ENCODE measurements at places on chromosomes 5 and 9.

DNA sequence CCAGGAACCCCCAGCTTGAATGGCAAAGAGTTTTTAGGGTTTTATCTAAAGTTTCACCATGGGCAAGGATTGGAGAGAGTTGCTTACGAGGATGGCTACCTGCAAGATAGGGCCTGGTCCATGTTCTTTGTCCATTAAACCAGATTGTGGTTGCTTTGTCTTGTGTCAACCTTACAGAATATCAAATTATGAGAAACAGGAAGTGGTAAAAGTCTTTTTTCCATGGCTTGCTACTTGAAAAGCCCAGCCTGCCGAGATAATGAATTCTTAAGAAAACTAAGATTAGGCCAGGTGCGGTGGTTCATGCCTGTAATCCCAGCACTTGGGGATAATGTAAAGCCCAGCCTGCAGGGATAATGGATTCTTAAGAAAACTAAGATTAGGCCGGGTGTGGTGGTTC lies 24.4 kb downstream of the ZNF474 start:
- no peak for DNase-seq

DNA sequence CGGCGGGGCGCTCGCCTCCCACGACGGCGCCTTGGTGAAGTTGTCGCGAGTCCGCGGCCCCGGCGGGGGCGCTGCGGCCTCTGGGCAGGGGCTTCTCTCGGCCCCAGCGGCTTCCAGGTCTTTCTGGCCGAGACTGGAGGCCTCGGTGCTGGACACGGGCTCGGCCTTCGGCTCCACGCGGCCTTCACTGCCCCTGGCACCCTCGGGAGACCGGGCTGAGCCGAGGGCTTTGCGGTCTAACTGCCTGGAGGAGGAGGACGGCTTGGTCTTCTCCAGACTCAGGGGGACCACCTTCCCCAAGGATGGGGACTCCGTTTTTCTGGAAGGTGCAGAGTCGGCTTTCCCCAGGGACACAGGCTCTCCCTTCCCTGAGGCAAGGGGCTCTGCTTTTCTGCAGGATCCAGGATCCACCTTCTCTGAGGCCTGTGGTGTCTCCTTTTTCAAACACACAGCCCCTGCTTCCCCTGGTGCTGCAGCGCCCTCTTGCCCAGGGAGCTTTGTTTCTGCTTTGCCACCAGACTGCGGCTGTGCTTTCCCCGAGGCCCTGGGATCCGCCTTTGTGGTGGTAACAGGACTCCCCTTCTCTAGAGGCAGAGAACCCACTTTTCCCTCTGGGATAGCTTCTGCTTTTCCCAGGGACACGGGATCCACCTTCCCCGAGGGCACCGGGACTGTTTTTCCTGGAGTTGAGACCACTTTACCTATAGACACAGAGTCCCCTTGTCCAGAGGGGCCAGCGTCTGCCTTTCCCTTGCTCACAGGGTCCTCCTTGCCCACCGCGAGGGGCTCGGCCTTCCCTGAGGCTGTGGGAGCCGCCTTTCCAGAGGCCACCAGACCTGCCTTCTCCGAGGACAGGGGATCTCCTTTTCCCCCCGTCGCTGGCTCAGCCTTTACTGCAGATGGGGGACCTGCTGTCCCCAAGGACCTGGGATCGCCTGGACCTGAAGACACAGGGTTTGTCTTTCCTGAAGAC lies 12.3 kb downstream of the GPRIN1 start:
- DNase-seq: no peak

DNA sequence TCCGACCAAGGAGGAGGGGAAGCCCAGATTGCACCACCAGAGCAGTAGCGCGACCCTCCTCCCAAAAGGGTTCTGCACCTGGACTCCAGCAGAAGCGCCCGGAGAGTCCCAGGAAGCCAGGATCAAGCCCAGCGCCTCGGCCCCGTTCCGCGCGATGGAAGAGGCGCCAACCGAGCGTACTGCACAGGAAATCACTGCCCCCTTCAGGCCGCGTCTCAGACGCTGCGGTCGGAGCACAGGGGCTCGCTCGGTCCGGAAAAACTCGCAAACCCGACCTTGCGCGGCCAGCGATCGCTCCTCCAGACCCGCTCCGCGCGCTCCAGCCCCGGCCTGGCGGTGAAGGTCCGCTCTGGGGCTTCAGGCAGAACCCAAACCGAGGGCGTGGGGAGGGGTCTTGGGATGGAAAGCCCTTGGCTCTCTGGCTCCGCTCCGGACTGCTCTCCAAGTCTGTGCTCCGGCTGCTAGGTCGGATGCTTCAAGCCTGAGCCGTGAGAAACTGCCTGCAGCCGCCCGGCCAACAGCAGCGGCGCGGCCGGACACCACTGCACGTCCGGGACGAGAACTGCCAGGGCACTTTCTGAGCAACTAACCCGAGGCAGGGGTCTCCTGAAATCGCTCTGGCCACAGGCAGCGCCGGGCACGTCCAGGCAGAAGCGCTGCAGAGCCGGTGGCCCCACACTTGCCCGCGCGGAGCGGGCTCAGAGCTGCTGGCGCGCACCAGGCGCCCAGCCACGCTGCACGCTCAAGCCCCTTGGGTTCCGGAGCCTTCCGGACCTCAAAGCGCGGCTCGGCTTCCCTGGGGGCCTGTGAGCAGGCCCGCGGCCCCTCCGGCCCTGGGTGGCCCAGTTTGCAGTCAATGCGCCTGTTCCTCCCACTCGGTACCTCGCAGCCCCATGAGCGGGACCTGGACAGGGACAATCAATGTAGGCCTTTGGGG lies 1.3 kb downstream of the GABBR2 start:
- peak; percentile 65 for DNase-seq

DNA sequence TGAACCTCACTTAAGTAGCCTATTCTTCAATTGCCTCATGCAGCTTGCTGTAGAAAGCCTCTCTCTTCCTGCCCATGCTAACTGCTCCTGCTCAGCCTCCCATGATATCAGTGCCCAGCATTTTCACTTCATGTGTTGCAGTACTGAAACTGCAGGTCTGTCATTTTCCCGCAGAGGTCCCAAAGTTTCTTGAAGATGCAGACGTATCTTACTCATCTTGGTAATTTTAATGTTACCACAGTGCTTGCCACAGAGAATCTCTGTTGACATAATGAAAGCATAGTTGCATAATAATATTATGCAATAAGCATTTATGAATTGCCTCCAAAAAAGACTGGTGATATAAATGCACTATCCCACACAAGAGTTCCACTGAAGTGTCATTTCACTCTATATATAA lies 561.1 kb upstream of the DAP start:
- DNase-seq: no peak

DNA sequence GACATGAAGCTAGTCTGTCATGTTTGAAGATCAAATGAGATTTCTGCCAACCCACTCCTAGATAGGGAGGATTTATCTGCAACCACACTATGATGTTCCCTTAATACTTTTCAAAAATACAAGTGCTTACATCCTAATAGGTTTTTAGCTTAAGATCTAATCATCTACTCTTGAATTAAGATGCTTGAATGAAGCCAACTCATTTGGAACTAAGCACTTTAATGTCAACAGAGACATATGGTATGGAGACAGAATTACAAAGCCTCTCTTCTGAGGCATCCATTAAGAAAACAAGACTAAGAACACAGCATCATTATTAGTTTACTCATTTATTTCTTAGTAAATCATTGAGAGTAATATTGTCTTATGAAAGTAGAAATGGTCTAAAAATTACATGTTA lies 139.3 kb upstream of the NFIB start:
- no peak for DNase-seq

- DNase-seq: no peak
Measured at GRCh38 chr9:107137495-107138202, 145.4 kb upstream of the RAD23B start.

DNA sequence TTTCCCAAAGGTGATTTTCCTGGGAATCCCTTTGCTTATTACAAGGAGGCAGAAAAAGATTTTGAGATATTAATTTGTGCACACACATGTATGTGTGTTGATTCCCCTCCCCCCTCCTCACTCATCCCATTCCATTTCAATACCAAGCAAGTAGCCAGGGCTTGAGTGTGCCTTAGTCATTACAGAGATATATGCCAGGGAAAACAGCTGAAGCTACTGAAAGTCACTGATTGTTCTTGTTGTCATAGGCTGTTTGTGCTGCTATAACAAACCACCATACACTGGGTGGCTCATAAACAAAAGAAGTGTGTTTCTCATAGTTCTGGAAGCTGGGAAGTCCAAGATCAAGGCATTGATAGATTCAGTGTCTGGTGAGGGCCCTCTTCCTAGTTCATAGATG lies 158.6 kb downstream of the BAAT start:
- no peak for DNase-seq

Data from GM12891 (cell line).